HS-5 (cell line): ENCODE measurements at places on chromosomes 11 and 22.
A peak's percentile ranks its signal among the peaks of the same experiment; 100 is the strongest.

GRCh38 chr11:44264761-44265160, 45.2 kb downstream of the ALX4 start:
- DNase-seq: no peak

- DNase-seq: no peak
Observed at GRCh38 chr11:92461447-92461846, 236.8 kb downstream of the FAT3 start.

DNA sequence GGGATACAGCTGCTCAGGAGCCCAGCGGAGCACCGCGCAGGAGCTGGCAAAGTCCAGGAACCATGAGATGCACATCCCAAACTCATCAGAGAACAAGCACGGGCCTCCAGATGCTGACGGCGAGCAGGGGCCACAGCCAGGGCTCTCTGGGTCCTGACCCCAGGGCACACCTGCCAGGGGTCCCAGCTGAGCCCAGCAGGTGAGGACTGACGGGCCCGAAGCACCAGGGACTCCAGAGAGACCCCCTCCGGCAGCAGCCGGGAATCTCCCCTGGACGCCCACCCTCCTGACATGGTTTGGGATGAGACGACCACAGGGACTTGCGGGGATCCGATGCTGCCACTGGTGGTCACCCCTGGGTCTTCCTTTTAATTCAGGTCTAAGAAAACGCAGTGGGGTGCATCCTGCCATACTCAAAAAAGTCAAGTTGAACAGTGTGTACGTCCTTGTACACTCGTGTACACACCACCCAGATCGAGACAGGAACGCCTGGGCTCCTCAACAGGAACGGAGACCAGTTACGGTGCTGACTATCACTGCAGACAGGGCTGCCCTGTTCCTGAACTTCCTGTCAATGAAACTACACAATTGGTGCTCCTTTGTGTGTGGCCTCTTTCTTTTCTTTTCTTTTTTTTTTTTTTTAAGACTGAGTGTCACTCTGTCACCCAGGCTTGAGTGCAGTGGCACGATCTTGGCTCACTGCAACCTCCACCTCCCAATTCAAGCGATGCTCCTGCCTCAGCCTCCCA, 21.9 kb downstream of the TTLL8 start:
- no peak for DNase-seq

- DNase-seq: no peak
Observed at GRCh38 chr22:30198921-30199320, 47.6 kb downstream of the LIF start.

DNA sequence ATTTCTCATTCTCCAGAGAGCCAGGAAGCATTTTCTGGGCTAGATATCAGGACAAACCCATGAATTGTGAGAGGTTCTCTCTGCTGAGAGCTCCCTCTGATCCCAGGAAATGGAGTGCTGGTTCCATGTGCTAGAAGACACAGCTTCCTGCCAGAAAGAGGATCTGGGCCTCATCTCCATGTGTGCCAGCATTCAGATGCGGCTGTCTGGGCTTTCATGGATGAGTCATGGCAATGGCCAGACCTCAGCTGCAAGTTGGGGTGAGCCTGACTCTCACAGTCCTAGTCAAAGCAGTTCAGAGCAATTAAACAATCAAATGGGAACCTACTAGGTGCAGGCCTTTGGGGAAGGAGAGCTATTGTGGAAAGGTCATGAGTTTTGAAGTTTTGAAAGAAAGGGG, 82.3 kb upstream of the EED start:
- peak; percentile 60 for DNase-seq

DNA sequence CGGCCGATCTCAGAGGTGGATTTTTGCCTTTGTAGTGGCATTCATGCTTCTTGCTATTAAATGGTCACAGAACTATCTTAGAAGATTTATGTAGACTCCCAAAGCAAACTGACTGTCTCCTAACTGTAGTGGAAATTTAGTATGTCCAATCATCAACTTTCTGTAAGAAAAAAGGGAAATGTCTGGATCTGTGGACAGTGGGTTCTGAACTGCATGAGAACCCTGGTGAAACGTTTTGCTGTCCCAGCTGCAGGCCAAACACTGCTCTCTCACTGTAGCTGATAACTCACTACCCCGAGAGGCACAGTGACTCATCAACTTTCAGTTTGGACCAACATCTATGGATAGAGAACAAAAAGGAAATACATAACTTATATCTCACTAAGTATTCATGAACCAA, 387.1 kb downstream of the SOX6 start:
- DNase-seq: peak; percentile 60

- no peak for DNase-seq
Observed at GRCh38 chr22:38271101-38271500, 1.7 kb downstream of the TMEM184B start.

DNA sequence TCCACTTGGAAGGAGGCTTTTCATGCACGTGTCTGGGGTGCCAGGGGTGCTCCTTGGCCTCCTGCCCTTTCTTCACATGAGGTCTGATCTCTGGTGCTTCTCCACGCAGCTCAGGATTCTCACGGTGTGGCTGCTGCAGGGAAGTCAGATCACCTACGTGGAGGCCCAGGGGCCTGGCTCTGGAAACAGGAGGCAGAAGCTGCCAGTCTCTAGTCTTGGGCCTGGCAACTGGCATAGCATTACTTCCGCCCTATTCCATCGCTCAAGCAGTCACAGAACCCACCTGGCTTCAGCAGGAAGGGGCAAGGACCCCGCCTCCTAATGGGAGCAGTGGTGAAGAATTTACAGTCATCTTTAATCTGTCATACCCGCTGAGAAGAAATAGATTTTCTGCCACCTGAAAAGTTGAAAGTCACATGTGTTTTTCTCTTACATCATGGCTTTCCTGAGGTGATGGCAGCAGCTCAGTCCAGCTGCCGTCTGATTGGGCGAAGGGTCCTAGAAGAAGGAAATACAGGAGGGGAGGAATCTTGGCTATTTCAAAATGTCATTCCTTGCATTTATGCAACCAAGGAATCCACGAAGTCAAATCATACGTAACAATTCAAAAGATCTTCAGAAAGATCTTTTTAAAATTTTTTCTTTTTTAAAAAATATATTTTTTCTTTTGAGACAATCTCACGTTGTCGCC, 50.1 kb upstream of the DKK3 start:
- DNase-seq: no peak

GRCh38 chr11:69203381-69203780, 47.6 kb downstream of the SMIM38 start:
- DNase-seq: no peak

DNA sequence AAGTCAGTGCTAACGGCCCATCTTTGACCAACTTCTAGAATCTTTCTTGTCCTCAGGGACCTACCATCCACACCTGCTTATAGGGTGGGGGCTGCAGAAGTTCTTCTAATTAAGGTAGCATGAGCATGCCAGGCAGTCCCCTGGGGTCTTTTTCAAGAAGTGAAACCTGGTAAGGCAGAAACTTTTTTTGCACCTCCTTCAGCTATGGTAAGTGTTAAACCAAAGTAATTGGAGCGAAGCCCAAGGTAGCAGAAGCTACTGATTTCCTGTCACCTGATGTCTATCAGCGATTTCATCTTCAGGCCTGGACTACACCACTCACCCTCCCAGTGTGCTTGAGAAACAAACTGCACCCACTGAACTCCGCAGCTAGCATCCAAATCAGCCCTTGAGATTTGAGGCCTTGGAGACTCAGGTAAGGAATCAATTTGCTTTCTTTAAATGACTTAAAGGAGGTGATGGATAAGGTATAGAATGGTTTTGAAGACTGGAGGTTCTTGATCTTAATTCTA, at the start of gene MS4A1:
Gene MS4A1 (plus strand): TSS at position 317 of the 512 bp plus-strand sequence. CDS start 6,528 bp downstream, outside the sequence.
- no peak for DNase-seq

DNA sequence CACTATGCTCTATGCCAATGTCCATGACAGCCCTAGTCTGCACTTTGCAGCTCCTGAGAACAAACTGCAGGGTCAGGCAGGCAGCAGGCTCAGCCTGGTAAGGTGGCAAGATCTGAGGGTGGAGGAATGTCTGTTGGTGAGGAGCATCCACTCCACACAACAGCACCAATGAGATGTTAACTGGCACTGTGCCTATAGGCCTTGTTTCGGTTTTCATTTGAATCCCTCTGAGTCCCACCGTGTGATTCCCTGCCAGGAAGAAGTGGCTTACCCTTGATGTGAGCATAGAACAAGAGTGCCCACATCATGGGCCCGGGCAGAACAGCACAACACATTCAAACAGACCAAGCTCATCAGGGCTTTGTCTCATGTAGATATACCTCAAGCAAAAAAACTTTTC, 44.1 kb upstream of the CHRM4 start:
- no peak for DNase-seq

DNA sequence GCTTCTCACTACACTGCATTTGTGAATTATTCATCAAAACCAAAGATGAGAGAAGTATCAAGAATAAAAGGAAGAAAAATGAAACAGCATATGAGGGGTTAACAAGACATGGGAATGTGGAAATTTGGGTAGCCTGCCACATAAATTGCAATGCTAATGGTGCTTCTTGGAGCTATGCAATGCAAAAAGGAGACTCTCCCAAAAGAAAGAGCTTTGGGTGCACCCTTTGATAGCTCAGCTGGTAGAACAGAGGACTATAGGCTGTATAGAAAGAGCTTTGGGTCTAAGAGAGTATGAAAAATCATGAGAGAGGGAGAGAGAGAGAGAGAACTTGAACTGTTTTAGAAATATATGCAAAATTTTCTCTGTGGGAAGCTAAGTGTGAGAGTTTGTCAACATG, 26.3 kb downstream of the SPA17 start:
- DNase-seq: no peak

DNA sequence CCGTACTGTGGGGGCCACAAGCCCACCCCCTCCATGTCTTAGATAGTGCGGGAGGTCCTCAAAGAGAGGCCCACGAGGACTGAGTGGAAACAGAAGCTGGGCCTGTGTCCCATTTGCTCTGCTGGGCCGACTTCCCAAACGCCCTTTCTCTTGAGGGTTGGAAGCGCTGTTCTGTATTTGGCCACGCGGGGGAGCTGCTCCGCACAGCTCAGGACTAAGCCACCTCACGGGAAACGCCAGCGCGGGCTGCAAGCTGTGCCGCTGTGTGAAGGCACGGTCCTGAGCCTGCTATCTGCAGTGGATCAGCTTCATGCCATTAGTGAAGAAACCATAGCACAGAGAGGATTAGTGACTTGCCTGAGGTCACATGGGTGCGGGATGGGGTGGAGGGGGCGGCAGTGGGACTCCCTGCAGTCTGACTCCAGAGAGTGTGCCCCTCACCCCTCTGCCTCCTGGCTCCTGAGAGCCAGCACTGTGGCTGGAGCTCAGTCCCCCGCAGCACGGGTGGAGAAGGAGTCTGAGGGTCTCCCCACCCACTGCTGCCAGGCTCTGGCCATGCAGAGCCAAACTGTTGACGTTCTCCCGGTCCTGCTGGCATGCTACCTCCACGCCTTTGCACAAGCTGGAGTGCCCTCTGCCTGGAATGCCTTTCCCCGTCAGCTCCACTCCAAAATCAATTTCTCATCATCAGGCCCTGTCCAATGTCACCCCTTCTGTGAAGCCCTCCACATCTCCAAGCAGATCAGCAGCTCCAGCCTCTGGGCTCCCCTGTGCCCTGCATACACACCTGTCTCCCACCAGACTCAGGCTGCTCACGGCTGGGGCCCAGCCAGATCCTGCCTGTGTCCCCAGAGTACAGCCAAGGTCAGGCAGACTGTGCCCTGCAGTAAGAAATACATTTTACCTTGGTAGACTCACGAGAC, 51.5 kb upstream of the LRRC32 start:
- DNase-seq: no peak

DNA sequence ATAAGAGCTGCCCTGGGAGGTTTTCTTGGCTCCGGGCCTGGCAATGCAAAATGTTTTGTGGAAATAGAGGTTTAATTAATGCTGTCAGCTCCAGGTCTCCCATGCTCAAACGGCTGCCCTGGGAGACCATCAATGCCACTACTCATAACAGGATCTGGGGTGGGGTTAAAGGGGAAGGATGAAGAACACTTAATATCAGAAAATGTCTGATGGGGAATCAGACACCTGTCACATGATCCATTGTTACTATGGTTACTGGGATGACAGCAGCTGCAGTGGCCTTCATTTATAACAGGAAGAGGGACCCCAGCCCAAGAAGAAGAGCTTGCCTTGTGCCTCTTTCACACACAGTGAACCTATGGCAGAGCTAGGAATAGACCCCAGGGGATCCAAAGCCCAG, 2.2 kb upstream of the SYT13 start:
- DNase-seq: no peak

GRCh38 chr22:23534201-23534850, 45.8 kb downstream of the IGLL1 start:
- DNase-seq: no peak
